ENCODE measurements at places on chromosomes 1 and 21. TPM values are rescaled to one million over a fixed set of nuclear protein-coding genes. Genes with fewer than 3 reads are reported as not detected.

The PEAR1 gene
- 2.8 TPM for total RNA-seq

The PLEKHG5 gene
- 8.6 TPM for total RNA-seq

The MXRA8 gene
- total RNA-seq = 0.24 TPM

The COL8A2 gene
- 0.62 TPM for total RNA-seq

The SMPDL3B gene
- not detected for total RNA-seq

The RNU1-4 gene
- under 0.01 TPM for total RNA-seq

The CELA3B gene
- not detected for total RNA-seq

The TBX15 gene
- total RNA-seq = not detected

The CD2 gene
- not detected for total RNA-seq

The MAN1C1 gene
- total RNA-seq = 1.5 TPM

The AXDND1 gene
- total RNA-seq = not detected

The HSPA6 gene
- 1.7 TPM for total RNA-seq

The KLHDC7A gene
- 0.91 TPM for total RNA-seq

The NUDT4B gene
- total RNA-seq = 14.0 TPM

The THEM5 gene
- total RNA-seq = not detected

The KCNE1 gene
- not detected for total RNA-seq

The CD84 gene
- total RNA-seq = not detected

The KNCN gene
- total RNA-seq = not detected

The FAM72B gene
- 15.3 TPM for total RNA-seq

The BARHL2 gene
- total RNA-seq = not detected

The LEFTY2 gene
- total RNA-seq = not detected

The PBX1 gene
- total RNA-seq = 11.7 TPM

The EFNA3 gene
- total RNA-seq = 2.5 TPM

The C8A gene
- not detected for total RNA-seq

The TRIM46 gene
- 3.4 TPM for total RNA-seq

The SFN gene
- total RNA-seq = 30.1 TPM

The ADGRB2 gene
- 11.3 TPM for total RNA-seq

Measured in A172 (cell line).